ENCODE measurements at places on chromosomes 6 and 20.
A peak's percentile ranks its signal among the peaks of the same experiment; 100 is the strongest.

GRCh38 chr6:47137073-47137472 lies 94.9 kb upstream of the ADGRF1 start:
- DNase-seq, result no peak

DNA sequence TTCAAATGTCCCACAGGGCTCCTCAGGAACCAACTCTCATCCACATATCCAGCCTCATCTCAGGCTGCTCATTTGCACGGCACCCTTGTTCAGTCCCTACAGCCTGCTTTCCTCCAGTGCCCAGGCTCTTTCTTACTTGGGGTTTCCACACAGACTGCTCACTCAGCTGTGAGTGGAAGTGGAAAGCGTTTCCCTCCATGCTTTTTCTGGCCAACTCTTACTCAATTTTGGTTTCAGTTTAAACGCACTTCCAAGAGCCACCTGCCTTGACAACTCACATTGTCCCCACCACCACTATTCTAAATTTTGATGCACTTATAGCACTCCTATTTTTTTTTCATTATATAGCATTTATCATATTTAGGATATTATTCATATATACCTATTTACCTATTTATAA lies 367.1 kb downstream of the PKHD1 start:
- no peak for DNase-seq

DNA sequence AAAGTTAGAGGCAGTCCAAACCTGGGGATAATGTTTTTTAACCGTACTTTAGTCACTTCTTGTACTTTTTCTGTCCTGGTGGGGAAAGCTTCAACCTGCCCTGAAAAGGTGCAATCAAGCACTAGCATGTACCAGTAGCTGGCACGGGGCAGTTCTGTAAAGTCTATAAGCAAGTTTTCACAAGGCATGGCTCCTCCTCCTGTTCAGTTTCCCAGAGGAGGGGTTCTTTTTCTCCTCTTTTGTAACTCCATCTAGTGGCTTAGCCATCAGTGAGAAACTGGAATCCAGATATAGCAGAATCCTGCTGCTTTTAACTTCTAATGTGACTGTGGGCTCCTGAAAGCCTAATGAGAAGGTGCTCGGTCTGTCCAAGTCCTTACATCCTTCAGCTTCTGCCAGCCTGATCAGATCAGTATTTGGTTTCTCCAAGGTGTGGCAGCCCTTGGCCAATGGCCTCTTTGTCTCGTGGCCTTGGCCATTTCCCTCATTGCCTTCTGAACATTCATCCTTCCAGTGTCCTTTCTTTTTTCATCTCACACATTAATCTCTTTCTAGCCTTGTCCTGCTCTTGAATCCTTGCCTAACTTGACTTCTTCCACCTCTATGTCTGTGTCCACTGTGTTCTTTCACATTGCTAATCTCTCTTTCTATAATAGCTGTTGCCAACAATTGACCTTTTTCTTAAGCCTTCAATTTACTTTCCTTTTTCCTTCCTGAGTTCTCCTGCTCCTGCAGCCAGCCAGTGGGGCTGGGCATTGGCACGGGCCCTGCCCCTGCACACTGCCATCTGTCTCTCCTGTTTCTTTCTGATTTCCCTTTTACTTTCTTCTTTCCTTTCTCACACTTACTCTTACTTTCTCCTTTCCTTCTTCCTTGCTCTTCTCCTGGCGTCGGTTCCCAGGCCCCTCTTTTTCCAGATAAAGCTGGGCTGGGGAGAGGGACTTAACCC lies 222.0 kb upstream of the SYNCRIP start:
- peak; percentile 8 for DNase-seq

GRCh38 chr20:37274851-37275524 lies 13.4 kb upstream of the GHRH start:
- peak; percentile 74 for DNase-seq

- DNase-seq, result no peak
Measured at GRCh38 chr6:117795234-117795633, 111.8 kb upstream of the SLC35F1 start.

- no peak for DNase-seq
Measured at GRCh38 chr6:169949511-169950097, 198.2 kb downstream of the ERMARD start.

- DNase-seq, result peak; percentile 8
Measured at GRCh38 chr20:60372822-60373221, 414.6 kb downstream of the CDH26 start.

- peak; percentile 24 for DNase-seq
Measured at GRCh38 chr20:62918147-62918546, 8.2 kb downstream of the DIDO1 start.

DNA sequence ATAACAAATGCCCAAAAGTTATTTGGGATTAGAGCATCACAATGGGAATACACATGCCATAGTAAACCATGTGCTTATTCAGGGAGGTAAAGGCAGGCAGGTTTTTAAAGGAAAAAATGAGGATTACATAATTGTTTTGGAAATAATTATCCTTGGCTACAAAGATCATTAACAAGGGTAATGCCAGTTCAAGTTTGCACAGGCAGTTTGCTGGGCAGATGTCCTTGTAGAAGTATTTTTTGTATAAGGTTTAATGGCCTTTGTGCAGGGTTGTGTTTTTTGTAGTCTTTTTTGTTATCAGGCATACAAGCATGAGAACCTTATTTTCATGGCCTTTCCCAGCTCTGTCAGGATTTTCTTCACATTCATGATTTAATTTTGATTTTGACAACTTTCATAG lies 24.7 kb downstream of the FBXO9 start:
- DNase-seq, result no peak

DNA sequence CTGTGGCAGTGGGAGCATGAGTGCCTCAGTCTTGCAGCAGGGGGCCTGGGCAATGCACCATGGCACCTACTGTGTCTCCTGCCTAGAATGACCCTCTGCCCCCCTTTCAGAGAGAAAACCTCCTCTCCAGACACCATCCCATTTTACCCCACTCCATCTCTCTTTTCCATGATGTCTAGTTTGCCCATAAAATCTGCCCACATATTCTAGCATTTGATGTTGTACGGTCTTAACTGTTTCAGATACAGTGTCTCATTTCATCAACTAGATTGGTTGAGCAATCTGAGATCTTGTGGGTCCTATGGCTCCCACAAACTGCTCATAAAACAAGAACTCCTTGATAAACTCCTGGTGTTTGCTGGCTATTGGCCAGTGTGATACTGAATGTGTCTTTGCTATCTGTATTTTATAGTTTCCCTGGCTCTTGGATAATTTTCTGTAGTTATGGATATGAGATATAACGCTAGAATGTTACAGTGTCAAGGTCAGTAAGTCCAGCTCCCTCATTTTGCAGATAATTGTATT lies 8.1 kb downstream of the PNPLA1 start:
- DNase-seq, result no peak

DNA sequence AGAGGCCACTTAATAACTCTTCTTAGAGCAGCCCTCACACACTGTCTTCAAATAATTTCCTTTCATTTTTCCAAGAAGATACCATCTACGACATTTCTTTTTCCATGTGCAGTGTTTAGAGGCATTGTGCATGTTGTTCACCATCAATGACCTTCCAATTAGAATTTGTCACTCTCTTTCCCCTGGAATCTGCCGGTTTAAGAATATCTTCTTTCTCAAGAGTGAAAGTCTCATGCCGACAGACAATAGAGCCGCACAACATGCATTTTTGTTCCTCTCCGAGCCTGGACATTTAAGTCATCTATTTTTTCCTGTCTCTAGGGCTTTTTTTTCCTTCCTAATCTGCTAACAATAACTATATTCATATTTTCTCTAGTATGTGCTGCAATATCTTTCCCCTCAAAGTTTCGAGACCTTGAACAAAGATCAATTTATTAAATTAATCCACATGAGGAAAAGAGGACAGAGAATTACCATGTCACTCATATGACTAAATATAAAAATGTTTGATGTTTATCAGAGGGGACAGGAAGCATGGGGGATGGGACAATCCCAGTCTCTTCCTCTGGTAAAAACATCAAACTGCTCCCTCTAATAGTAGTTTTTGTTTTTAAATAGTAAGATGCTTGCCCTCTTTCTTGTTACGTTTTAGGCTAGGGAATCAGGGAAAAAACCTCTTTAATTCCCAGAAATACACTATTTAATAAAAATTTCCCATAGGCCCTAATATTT lies 893.4 kb downstream of the C6orf118 start:
- DNase-seq, result no peak

GRCh38 chr6:155481215-155481614 lies 25.6 kb upstream of the NOX3 start:
- no peak for DNase-seq

- no peak for DNase-seq
Measured at GRCh38 chr6:10800810-10801209, 37.5 kb downstream of the MAK start.

DNA sequence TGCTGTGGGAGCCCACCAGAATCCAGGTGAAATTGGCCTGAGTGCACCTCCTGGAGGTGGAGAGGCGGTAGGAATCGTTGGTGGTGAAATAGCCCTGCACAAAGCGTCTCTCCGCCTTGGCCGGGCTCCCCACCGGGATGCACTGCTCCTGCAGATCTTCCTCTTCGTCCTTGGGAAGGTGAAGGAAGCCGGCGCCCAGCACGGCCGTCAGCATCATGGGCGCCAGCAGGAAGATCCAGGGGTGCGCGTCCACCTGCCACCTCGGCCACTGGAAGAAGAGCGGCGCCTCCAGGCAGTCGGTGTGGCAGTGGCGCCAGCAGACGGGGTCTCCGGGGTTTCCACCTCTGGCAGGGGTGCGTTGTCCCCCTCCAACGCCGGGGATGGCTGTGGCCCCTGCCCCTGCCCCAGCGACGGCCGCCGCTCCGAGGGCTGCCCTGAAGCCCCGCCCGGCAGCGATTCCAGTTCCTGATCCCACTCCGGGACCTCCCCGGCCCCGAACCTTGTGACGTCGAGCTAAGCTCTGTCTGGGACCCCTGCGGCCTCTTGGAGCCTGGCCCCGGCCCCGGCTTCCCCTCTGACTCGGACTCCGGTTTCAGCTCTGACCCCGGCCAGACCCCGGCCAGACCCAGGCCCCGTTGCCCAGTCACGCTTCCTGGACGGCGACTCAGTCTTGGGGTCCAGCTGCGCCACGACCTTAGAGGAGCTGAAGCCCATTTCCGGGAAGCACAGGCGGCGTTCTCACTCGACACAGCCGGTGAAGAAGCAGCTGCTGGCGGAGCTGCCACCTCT lies 91.9 kb downstream of the CD164 start:
- no peak for DNase-seq

DNA sequence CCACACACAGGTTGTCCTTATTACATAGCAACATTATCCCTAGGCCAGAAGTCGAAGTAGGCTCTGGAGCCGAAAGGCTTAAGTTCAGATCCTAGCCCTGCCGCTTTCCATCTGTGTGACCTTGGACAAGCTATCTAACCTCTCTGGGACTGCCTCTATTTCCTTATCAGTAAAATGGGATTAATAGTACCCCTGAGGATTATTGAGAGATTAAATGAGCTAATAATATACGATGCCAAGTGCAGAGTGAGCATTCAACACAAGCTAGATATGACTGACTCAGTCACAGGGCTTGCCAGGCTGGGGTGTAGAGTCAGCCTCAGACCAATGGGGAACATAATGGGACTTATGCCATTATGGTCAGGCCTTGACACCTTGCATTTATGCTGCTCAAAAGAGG lies 8.9 kb upstream of the SPATA2 start:
- no peak for DNase-seq

- DNase-seq, result no peak
Measured at GRCh38 chr6:130134582-130134981, 88.2 kb downstream of the SAMD3 start.

GRCh38 chr6:21109391-21110178 lies 484.0 kb upstream of the SOX4 start:
- DNase-seq, result no peak

DNA sequence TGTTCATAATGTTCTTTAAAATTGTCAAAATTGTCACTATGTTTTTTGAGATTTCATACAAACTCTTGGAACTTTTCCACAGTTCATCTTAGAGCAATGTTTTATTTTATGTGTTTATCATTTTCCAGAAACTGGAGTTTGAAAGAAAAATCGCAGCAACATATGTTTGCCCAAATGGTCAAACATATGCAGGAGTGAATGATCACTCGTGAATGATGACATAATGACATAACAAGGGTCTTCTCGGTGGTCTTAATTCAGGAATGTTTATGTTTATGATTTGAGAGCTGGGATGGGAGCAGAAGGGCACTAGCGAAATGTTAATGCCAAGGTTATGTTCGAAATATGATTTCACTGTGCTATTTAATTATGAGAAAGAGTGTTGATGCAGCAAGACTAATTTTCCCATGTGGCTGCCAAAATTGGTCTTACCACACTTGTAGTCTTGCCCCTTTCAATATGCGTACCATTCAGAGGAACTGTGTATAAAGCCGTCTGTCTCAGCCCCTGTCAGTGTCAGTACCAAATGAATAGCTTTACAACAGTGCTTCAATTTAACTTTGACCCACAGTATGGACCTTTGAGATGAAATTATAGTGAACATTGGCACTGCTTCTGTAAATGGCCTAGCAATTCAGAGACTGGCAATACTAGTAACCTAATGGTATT lies 152.3 kb downstream of the CARMIL1 start:
- no peak for DNase-seq

DNA sequence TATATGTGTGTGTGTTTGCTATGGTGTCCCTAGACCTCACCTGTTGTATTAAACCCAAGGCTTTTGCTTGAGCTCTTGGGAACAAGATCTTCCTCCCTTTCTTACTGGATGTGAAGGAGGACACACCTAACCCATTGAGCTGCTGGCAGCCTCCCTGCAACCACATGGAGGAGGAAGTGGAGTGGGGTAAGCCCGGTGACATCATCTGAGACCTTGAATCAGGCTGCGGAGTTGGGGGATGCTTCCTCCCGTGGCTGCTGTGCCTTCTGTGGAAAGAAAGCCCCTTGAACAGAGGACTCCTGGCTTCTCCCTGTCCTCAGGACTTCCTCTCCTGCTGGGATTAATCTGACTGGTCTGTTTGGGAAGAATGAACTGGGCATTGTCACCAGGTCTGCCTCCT lies 3.3 kb downstream of the CST11 start:
- DNase-seq, result peak; percentile 36

- no peak for DNase-seq
Measured at GRCh38 chr6:124747349-124747748, 214.9 kb upstream of the RNF217 start.

GRCh38 chr6:102774326-102774725 lies 1380.8 kb downstream of the GRIK2 start:
- no peak for DNase-seq

GRCh38 chr6:133207754-133208153 lies 33.4 kb upstream of the EYA4 start:
- no peak for DNase-seq
